ENCODE measurements at places on chromosomes 2 and 18. TPM values are rescaled to one million over a fixed set of nuclear protein-coding genes. Genes with fewer than 3 reads are reported as not detected.

DNA sequence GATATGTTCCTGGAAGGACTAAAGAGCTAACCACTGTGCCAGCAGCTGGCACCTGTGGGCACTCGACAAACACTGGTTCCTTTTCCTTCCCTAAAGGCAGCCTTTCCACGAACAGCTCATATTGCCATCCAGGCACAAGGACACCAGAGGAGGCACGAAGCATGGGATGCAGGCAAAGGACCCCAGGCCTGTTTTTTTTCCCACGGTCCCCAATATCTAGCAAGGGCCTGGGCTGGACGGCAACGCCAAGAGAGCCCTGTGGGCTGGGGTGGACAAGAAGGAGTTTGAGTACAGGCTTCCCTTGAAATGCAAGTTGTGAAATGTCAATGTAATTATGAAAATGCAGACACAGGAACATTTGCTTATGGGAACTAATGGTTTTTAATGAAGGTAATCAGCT, 135.9 kb downstream of the CYP26B1 start:
- no peaks in the 10 kb centered on the region for H3K36me3 ChIP-seq
- H3K4me1 ChIP-seq = no peaks in the 10 kb centered on the region
- H3K27me3 ChIP-seq = no peaks in the 10 kb centered on the region
- DNase-seq = no peak
- no peak overlapping the region for H3K27ac ChIP-seq

DNA sequence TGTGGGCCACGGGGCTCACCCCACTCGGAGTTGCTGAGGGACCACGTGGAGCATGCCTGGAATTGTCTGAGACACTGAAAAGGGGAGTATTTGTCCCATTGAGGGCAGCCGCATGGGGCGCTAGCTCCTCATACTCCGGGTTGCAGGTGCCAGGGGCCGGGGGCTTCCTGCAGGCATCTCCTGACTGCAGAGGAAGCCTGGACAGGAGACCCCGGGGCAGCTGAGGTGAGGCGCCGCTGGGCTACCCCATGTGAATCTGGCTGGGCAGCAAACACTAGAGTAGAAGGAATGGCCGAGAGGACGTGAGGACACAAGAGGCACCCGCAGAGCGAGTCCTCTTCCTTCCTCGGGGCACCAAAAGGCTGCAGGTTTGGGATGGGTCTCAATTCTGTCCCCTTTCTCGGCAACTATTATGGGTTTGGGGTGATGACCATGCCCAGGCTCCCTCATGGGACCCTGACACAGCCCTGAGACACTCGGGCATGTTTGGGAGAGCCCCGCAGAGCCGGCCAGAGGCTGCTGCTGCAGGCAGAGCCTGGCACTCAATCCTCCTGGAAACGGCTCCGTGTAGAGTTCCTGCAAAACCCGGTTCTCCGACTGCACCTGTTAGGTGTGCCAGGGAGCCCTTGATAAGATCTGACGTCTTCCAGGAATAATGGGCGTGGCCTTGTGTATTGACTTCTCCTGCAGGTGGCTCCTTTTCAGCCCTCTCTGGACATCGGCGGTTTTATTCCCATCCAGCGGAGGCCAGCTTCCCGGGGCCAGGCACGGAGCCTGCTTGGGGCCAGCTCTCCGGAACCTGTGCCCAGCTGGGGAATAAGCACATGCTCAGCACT, 77.0 kb downstream of the CTIF start:
- H3K27ac ChIP-seq = no peak overlapping the region
- no peaks in the 10 kb centered on the region for H3K27me3 ChIP-seq
- H3K4me3 ChIP-seq = no peak overlapping the region
- H3K4me1 ChIP-seq = no peaks in the 10 kb centered on the region

Gene CDH19
- not detected for total RNA-seq

GRCh38 chr2:46844034-46844433, 71.6 kb downstream of the MCFD2 start:
- H3K4me3 ChIP-seq = no peak overlapping the region
- no peak for DNase-seq
- peaks cover 11% of the 10 kb centered on the region for H3K27me3 ChIP-seq
- H3K27ac ChIP-seq = no peak overlapping the region

DNA sequence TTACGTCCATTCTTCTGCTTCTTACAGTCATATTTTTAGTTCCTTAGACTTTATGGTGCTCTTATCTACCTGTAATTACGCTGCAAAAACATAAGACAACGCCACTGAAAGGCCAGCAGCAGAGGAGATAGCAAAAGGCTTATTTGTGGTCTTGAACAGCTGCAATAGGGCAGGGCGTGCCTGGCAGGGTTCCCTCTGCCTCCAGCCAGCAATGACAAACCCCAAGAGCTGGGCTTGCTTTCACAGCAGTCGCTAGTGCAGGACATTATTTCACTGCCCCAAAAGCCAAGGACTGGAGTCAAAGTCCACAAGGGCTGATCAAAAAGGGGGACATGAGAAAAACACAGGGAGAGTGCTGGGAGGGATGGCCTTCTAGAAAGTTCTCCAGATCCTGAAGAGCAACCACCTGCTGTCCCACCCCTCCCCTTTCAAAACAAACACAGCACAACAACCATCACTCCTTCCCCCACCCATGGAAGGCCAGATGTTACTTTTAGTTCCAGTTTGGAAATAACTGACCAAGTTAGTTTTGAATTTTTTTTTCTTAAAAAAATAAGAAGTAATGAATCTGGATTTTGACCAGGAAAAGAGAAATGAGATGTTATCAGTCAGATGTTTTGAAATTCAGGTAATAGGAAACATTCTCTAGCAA, 127.8 kb downstream of the RBMS1 start:
- H3K27ac ChIP-seq = no peak overlapping the region
- H3K4me3 ChIP-seq = no peak overlapping the region
- DNase-seq = no peak
- H3K27me3 ChIP-seq = no peaks in the 10 kb centered on the region
- peaks cover 15% of the 10 kb centered on the region for H3K4me1 ChIP-seq

Gene ANO7
- total RNA-seq = 4.3 TPM

Gene OTOS
- not detected for total RNA-seq

DNA sequence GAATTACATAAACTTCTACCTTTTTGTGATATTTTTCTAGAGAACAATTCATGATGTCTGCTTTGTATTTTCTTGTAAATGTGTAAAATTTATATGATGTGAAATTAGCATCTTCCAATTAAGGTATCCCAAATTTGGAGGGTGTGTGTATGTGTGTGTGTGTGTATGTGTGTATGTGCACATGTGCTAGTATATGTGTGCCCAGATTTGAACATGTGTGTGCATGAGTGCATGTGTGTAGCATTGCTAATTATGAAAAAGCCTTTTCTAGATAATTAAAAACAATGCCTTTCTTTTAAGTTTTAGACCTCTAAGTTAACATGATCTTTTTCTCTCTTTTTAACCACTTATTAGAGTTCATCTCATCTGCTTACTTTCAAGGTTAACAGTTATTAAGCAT, 208.0 kb upstream of the SPOPL start:
- DNase-seq = no peak
- H3K36me3 ChIP-seq = no peaks in the 10 kb centered on the region
- no peaks in the 10 kb centered on the region for H3K27me3 ChIP-seq
- H3K27ac ChIP-seq = no peak overlapping the region

Gene HADHB
- 104 TPM for total RNA-seq

- H3K4me1 ChIP-seq = no peaks in the 10 kb centered on the region
- no peak overlapping the region for H3K27ac ChIP-seq
- no peak overlapping the region for H3K4me3 ChIP-seq
- no peaks in the 10 kb centered on the region for H3K36me3 ChIP-seq
- DNase-seq = no peak
Measured at GRCh38 chr2:238920053-238920452, 72.2 kb downstream of the TWIST2 start.

- H3K4me3 ChIP-seq = no peak overlapping the region
- no peak overlapping the region for H3K27ac ChIP-seq
Measured at GRCh38 chr2:31660165-31660564, 79.4 kb upstream of the SRD5A2 start.

GRCh38 chr18:56224669-56225561, 413.5 kb downstream of the TXNL1 start:
- H3K27me3 ChIP-seq = no peaks in the 10 kb centered on the region
- DNase-seq = no peak
- H3K4me3 ChIP-seq = no peak overlapping the region

Gene C2orf78
- not detected for total RNA-seq

GRCh38 chr18:31419457-31419932, 28.0 kb upstream of the DSG3 start:
- no peak overlapping the region for H3K4me3 ChIP-seq
- no peak overlapping the region for H3K27ac ChIP-seq
- no peaks in the 10 kb centered on the region for H3K4me1 ChIP-seq
- no peaks in the 10 kb centered on the region for H3K36me3 ChIP-seq
- no peak for DNase-seq
- no peaks in the 10 kb centered on the region for H3K27me3 ChIP-seq

- no peaks in the 10 kb centered on the region for H3K36me3 ChIP-seq
- H3K27me3 ChIP-seq = no peaks in the 10 kb centered on the region
- H3K4me1 ChIP-seq = no peaks in the 10 kb centered on the region
- no peak overlapping the region for H3K4me3 ChIP-seq
- no peak overlapping the region for H3K27ac ChIP-seq
Measured at GRCh38 chr2:79729532-79729931, 216.7 kb downstream of the CTNNA2 start.

DNA sequence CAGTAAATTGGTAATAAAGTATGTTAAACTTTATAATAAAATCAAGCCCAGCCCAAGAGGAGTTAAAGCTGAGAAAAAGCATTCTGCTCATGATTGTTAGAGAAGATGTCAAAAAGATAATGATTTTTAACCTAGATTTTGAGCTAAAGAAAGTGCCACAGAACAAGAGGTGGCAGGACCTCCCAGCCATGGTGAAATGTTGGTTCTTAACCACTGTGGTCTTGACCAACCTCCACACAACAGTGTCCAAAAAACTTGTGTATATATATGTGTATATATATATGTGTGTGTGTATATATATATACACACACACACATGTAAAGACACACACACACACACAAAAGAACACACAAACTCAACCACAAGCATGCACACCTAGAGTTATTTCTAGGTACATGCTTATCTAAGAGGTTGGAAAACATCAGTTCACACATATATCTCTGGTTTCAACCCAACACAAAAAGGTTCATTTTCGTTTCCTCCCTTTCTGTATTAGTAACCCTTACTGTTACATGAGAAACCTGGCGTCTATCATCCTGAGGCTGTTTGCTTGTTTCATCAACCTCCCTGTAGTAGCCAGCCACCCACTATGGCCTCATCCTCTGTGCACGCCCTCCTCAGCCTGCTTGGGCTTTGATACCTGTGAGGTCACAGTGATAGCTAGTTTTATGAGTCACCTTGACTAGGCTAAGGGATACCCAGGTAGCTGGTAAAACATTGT, 631.8 kb upstream of the ID2 start:
- peaks cover 53% of the 10 kb centered on the region for H3K4me1 ChIP-seq
- peaks cover 35% of the 10 kb centered on the region for H3K36me3 ChIP-seq
- DNase-seq = peak; percentile 63
- H3K27me3 ChIP-seq = no peaks in the 10 kb centered on the region
- peak overlapping the region; percentile 30 for H3K4me3 ChIP-seq

DNA sequence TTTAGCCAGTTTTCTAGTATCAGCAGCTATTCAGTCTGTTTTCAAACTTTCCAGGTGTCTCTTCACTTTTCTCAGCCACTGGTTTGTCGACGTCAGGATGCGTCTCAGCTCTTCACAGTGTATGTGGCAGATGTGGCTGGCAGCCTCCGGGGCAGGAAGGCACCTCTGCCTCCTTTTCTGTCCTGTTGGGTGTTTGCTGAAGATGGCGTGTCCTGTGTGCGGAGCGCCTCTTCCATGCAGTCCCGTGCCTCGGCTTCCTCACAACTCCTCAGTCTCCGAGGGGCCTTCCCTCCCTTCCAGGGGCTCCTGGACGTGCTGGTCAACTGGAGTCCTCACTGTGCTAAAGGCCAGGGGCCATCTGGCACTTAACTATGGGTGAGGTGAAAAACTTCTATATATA, 65.4 kb upstream of the PXDN start:
- H3K27ac ChIP-seq = no peak overlapping the region
- no peak overlapping the region for H3K4me3 ChIP-seq
- no peaks in the 10 kb centered on the region for H3K36me3 ChIP-seq
- no peaks in the 10 kb centered on the region for H3K27me3 ChIP-seq
- no peaks in the 10 kb centered on the region for H3K4me1 ChIP-seq

GRCh38 chr2:23861952-23862351, 65.0 kb downstream of the ATAD2B start:
- peaks cover 2% of the 10 kb centered on the region for H3K4me1 ChIP-seq
- no peaks in the 10 kb centered on the region for H3K27me3 ChIP-seq
- H3K4me3 ChIP-seq = no peak overlapping the region
- H3K27ac ChIP-seq = no peak overlapping the region
- peaks cover 30% of the 10 kb centered on the region for H3K36me3 ChIP-seq

Gene B3GNT7
- 0.05 TPM for total RNA-seq

Gene MYL12B
- total RNA-seq = 243 TPM

GRCh38 chr2:210662560-210662959, 106.2 kb downstream of the CPS1 start:
- no peaks in the 10 kb centered on the region for H3K4me1 ChIP-seq
- no peak for DNase-seq
- no peaks in the 10 kb centered on the region for H3K27me3 ChIP-seq
- H3K4me3 ChIP-seq = no peak overlapping the region
- H3K36me3 ChIP-seq = no peaks in the 10 kb centered on the region
- no peak overlapping the region for H3K27ac ChIP-seq

Gene NMUR1
- total RNA-seq = 0.28 TPM

GRCh38 chr2:169190197-169190775, 120.9 kb downstream of the DHRS9 start:
- DNase-seq = no peak
- H3K27ac ChIP-seq = no peak overlapping the region
- H3K4me3 ChIP-seq = no peak overlapping the region
- H3K36me3 ChIP-seq = no peaks in the 10 kb centered on the region

Gene G6PC2
- total RNA-seq = not detected

DNA sequence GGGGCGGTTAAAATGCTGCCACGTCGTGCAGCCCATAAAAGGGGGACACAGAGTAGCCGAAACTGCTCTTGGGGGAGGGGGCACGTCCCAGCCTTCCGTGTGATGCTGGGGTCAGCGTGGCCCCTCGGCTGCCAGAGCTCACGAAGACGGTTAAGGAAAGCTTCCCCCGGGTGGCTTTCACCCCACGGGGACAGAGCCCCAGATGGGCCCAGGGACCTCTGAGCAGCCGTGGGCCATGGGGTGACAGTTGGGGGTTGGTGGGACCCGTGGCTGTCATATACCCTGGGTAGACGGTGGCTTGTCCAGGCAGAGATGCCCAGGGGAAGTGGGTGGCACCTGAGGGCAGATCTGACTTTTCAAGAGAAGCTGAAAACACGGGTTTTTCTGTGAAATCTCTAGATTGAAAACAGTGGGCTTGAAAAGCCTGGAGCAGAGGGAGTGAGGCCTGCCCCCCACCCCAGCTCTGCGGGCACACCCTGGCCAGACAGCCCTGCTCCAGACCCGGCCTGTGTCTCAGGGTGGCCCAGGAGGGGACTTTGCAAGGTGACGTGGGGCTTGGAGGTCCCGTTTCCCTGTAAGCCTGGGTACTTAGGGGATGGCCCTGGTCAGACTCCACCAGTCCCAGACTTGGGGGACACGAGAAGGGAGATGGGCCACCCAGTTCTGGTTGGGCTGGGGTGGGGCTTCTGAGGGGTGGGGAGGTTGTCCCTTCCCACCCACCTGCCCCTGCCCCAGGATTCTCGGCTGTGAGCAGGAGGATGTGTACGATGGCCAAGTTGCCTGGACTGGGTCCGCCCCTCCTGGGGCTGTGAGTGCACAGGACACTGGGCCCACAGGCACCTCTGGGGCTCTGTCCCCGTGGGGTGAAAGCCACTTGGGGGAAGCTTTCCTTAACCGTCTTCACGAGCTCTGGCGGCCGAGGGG, 652 bp downstream of the NEU4 start:
- no peak overlapping the region for H3K27ac ChIP-seq
- no peaks in the 10 kb centered on the region for H3K36me3 ChIP-seq
- DNase-seq = no peak
- H3K4me3 ChIP-seq = no peak overlapping the region
- H3K4me1 ChIP-seq = peaks cover 5% of the 10 kb centered on the region

GRCh38 chr18:41745166-41746049, 209.6 kb upstream of the PIK3C3 start:
- no peak overlapping the region for H3K27ac ChIP-seq
- H3K27me3 ChIP-seq = no peaks in the 10 kb centered on the region
- no peaks in the 10 kb centered on the region for H3K4me1 ChIP-seq
- H3K36me3 ChIP-seq = no peaks in the 10 kb centered on the region
- no peak for DNase-seq

Data from activated T-helper 2 cell treated with anti-CD3 and anti-CD28 coated beads, Interferon-gamma antibody, Interleukin-2, Interleukin-4, amounts not matched to agents 10 μg/mL and 5 μg/mL and 100 μg/mL, durations not matched to agents 14 hours and 24 hours and 36 hours (primary cell).